H9 (cell line): ENCODE measurements at places on chromosomes 2 and 18.

- DNase-seq, result no peak
Measured at GRCh38 chr2:172372436-172372835, 55.0 kb upstream of the ITGA6 start.

DNA sequence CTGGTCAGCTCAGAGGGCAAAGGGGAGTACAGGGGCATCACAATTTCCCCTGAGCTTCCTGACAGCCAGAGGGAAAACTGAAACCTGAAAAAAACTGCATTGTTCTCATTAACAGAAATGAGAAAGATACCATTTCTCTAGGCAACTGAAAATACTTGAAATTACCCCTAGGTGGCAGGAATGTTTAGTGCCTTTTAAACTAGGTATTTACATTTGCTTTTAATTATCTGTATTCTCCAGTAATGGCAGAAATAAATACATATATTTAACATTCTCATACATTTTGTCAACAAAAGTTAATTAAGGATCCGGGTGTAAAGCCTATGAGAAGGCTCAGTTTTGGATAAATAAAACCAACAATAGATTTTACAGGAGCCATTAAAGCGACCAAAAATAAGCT, 34.5 kb downstream of the RPL31 start:
- DNase-seq, result no peak

DNA sequence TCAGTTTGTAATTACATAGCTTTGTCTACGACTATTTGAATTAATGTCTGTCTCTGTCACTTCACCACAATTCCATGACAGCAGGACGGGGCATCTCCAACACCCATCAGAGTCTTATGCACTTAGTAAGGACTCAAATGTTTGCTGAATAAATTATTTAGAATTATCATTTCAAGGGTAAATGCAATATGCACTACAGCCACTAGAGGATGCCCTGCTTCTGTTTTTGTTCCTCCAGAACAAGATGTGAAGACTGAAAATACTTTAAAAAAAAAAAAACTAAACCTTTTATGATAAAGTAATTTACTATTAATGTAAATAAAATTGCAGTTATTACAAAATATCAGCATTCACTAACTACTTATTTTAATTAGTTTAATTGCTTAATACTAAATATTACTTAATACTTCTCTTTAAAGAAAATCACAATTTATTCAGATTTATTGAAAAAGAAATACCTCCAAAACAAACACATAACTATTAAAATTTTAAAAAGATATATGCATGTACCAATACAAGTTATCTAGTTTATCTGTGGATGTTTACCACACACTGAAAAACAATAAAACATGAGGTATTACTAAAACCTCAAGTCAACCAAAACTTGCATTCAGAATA, 3.2 kb downstream of the PIGN start:
- no peak for DNase-seq

- no peak for DNase-seq
Measured at GRCh38 chr2:202818321-202818720, 53.2 kb downstream of the ICA1L start.

DNA sequence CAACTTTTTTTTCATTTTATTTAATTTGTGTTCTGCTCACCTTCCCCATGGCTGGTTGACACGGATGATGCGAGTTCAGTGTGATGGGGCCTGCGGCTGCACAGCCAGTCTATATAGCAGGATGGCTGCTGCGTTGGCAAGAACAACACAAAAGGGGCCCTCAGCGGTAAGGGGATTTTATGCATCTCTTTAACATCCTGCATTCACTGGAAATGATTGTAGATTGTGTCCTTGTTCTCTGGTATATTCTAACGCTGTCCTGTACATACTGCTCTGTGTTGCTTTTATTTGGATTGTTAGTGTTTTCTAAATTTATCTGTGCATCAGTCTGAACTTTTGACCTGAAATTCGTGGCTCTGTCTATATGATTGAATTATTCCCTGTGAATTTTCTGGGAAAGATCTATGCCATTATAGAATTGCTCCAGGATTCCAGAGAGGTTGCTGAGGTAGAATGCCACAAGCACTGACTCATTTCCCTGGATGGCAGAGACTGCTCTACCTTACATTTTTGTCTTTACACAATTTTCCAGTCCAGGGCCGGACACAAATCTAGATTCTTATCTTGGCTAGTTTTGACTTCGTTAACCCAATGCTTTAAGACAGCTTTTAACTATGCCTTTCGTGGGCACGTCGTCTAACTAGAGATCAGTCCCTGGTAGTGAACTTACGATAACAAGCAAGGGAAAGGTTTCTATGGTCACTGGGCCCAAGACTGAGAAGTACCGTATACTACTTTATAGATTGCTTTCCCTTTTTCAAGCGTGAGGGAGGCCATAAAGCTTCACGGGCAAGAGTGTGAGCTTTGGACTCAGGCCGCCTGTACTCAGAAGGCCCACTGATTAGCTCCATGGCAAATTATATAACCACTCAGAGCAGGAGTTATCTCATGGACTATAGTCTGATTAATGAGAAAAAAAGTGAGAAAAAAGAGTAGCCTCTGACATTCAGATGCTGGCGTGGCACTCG, at the start of gene CRYGC:
CRYGC (minus strand) TSS at position 85 of the 968 bp plus-strand sequence; CDS start at position 49, 36 bp downstream.
- no peak for DNase-seq

- DNase-seq, result no peak
Measured at GRCh38 chr18:12990123-12990475, 1.1 kb upstream of the CEP192 start.

- no peak for DNase-seq
Measured at GRCh38 chr2:215974700-215975429, 38.5 kb downstream of the MREG start.

- no peak for DNase-seq
Measured at GRCh38 chr2:177030451-177031105, 182.0 kb upstream of the HNRNPA3 start.

GRCh38 chr2:132581991-132582738, 87.8 kb downstream of the LYPD1 start:
- DNase-seq, result peak; percentile 41

DNA sequence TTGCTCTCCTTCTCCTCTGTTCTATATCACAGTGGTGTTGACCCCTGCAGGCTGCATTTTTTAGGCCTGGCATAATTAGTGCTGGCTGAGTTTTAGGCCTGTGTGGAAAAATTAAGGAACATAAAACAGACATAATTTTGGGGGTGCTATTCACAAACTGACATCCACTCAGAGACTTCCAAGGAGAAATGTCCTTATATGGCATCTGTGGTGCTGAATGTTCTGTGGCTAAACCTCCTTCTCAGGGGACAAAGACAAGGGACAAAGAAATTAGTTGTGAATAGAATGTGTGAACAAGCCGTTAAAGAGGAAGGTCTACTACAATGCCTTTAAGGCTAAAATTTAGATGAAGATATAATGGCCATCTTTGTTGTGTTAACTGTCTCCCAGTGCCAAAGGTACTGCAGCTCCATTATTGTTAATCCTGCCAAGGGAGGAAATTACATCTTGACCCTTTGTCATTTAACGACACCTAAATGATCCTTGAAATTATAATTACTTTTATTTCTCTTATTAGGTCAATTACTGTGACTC, 870.0 kb upstream of the CHAC2 start:
- DNase-seq, result no peak

DNA sequence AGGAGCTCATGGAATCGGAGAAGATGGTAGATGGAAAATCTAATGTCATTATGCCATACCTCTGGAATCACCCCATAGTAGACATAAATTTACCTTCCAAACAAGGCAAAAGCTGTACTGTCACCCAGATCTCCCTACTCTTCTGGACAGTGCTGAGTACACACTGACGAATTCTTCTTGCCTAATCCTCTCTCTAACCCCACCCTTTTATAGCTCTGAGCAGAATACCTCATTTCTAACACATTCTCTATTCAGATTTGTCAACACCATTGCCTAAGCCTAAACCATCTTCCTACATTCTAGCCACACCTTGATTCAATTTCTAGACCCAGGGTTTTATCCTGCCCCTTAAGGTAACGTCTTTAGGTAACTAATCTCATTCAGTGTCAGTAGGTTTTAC, 321.0 kb upstream of the NRP2 start:
- no peak for DNase-seq

- DNase-seq, result no peak
Measured at GRCh38 chr2:86566158-86566820, 3.0 kb upstream of the CHMP3 start.

- DNase-seq, result no peak
Measured at GRCh38 chr2:207787017-207787416, 17.3 kb upstream of the FZD5 start.

DNA sequence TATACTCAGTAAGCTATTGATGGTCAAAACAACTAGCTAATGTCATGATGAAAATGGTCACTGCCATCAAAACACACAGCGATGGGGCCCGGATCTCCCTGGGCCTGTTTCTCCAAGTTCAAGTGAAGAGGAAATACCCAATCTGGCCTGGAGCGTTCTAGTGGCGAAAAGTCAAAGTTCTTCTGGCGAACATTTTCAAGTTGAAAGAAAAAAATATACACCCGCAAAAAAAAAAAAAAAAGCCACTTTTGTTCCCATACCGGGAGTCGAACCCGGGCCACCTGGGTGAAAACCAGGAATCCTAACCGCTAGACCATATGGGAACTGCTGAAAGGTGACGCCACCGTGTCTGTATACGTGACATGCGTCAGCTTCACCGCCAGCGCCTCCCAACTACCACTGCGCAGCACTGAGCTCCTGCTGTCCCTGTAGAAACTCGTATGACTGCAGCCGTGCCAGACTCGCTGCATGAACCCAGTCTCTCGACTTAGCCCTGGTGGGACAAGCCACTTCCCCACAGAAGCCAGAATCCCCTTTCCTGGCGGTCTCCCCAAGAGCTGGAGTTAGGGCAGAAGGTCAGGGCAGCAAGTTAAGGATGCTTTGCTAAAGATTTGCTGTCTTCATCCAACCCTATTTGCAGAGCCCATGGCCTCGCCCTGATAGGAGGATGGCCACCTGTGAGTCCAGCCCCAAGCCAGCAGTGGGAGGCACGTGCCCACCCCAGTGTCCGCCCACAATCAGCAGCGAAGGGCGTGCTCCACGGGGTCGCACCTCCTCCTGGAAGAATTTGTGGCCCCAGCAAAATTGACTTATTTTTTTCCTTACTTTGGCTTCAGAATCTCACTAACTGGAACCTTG, 5.6 kb upstream of the IMP4 start:
- DNase-seq, result peak; percentile 94

- no peak for DNase-seq
Measured at GRCh38 chr2:118065015-118065706, 23.1 kb upstream of the INSIG2 start.

DNA sequence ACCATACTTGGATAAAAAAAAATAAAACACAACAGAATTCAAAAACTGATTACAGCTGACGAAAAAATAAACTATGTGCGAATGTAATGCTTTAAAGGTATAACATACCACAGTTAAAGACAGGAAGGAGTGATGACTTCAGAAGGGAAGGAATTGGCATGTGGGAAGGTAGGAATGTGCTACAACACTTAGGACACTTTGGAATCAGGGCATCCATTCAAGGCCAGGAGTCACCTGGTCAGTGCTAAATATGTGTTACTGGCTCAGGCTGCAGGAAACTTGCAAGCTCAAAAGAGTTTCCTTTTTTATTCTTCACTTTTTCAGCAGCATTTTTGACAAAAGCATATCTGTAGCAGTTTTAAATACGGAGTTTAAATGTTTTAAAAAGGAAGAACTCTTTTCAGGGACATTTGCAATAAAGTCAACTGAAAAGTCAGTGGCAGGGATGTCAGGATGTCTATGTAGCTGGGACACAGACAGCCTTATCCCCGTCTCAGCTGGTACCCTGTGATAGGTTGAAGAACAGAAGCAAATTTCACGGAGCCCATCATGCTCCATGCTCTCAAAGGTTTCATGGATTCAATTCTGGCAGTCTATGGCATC, 138.0 kb upstream of the KLHL14 start:
- no peak for DNase-seq

DNA sequence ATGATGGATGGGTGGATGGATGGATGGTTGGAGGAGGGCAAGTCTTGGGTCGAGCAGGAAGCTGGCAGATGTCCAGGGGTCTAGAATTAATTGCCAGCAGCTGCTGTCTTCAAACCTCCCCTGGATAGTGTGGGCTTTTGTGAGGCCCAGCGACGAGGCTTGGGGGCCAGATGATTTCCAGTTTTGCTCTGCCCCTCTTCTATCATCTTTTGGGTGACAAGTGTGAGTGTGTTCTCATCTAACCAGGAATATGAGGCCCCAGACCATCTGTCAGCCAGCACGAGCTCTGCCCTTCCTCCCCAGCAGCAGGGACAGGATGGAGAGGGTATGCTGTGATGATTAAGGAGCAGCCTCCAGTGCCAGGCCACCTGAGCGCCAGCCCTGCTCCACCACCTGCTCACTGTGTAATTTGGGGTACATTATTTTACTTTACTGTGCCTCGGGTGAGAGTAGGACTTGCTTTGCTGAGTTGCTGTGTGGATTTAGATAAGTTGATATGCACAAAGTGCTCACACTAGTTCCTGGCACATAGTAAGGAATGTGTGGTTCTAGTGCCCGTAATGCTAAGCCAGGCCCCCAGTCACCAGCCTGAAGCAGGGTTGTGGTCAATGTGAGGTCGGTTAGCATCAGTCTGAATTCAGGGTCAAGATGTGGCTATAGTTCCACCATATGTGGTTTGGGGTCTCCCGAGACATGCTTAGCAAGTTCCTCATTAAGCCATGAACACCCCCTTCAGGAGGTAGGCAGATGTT, 251.1 kb downstream of the CYP26B1 start:
- no peak for DNase-seq

GRCh38 chr2:144780983-144781382, 261.1 kb upstream of the ZEB2 start:
- DNase-seq, result no peak

- peak; percentile 63 for DNase-seq
Measured at GRCh38 chr2:230956827-230957755, 32.0 kb upstream of the GPR55 start.

DNA sequence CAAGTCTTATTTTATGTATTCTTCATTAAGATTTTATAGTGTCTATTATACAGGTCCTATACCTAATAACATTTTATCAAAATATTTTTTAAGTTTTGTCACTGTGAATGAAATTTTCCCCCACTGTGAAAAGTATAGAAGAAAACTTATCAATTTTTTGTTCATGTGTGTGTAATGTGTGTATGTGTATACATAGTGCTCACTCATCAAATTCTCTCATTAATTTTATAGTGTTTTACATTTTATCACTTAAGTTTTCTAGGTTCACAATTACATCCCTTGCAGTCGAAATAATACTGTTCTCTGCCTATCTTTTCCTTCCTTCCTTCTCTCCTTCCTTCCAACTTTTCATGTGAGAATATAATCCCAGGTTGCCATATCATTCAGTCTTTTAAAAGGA, 93.2 kb upstream of the FBXO11 start:
- no peak for DNase-seq

DNA sequence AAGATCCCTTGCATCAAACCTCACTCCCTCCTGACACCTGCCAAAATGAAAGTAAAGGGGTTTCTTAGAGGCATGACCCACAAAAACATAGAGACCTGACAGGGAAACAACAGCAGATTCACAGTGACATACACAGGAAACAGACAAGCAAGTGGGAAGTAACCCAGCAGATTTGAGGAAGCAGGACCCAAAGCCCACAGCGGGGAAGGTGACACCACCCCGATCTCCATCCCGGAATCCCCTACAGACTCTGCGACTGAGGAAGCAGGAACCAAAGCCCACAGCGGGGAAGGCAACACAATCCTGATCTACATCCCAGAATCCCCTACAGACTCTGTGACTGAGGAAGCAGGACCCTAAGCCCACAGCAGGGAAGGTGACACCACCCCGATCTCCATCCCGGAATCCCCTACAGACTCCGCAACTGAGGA, 21.6 kb downstream of the CIB4 start:
- peak; percentile 17 for DNase-seq
